Stimulated activated CD8-positive, alpha-beta memory T cell treated with anti-CD3 and anti-CD28 coated beads, Interleukin-15, amount 100 ng/mL, for 4 hours (primary cell): ENCODE measurements at places on chromosomes 11 and 22.

DNA sequence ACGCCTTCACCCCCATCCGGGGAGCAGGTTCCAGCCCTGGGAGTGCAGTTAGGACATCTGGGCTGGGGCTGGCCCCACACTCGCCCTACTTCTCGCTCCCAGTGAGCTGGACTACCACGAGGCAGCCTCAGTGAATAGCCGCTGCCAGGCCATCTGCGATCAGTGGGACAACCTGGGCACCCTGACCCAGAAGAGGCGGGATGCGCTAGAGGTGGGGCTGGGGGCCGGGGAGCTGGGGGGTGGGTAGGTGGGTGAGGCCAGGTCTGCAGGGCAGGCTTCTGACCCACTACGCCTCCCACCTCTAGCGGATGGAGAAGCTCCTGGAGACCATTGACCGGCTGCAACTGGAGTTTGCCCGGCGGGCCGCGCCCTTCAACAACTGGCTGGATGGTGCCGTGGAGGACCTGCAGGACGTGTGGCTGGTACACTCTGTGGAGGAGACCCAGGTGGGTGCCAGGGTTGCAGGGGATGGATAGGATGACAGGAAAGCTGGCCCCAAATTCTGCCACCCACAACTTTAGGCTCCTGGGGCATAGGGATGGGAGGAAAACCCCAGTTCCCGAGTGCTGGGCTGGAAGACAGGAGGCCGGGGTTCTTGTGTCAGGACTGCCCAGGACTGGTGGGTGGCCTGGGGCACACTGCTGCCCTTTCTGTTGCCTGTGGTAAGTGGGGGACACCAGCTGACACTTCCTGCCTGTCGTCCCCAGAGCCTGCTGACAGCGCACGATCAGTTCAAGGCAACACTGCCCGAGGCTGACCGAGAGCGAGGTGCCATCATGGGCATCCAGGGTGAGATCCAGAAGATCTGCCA, 8.3 kb downstream of the CTSF start:
- DNase-seq, result no peak

DNA sequence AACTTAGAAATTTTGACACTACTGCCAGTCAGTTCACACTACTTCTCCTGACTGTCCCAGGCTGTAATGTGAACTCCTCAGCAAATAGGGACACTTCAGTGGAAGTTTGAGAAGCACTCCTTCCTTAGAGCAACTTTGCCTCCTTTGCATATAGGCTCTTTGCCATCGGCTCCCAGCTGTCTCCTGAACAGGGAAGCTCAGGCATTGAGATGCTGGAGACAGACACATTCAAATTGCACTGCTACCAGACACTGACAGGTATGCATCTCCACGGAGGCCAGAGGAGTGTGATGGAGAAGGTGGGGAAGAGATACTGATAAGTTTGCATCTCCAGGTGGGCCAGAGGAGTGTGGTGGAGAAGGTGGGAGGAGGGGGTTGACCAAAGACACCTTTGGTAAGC, 1.4 kb downstream of the TRAPPC4 start:
- DNase-seq, result no peak

- DNase-seq, result no peak
Measured at GRCh38 chr22:35359380-35360065, 21.4 kb upstream of the HMOX1 start.

DNA sequence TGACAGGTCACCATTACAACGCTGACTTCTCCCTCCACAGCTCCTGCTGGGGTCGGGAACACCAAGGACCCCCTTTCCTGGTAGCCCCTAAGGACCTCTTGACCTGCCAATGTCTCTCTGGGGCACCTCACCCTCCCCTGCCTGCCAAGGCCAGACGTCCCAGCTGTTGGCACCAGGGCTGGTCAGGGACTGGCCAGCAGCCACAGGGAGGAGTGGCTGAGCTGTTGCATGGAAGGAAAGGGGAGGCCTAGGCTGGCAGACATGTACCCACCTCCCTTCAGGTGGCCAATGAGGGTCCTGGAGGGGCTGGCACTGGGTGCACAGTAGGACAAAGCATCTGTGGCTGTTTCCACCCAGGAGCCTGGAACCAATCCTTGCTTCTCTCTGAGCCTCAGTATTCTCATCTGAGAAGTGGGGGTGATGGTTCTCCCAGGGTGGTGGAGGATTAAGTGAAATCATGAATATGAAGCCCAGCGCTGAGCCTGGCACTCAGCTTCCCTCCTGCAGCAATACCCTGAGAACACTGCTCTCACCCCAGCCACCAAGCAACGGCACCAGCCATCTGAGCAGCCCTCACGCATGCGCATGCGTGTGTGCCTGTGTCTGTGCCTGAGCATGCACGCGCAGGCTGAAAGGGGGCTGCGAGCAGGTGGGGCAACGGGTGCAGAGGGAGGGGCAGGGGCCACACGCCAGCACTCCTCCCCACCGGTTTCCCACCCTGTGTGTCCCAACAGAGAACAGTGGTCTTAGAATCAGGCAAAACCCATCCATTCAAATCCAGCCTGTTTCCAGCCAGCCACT, 5.9 kb downstream of the KCNJ4 start:
- DNase-seq, result no peak

- no peak for DNase-seq
Measured at GRCh38 chr11:64204464-64204989, 2.0 kb upstream of the FERMT3 start.

- DNase-seq, result no peak
Measured at GRCh38 chr11:85595285-85595884, 31.8 kb downstream of the DLG2 start.

DNA sequence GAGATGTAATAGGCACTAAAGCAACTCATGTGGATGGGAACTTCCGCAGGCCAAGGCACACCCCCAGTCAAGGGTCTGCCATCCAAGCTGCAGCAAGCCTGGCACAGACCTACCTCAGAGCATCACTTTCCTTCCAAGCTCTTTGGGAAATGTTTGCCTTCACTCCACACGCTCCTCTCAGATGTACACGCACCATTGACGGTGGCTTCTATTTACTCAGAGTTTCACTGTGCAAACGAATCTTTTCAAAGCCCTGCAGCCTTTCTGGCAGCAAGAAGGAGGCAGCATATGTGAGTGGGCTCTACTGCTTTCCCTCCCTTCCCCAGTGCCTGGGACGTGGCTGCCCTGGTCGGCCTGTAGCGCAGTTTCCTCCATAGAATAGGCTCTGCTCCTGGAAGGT, 60.9 kb upstream of the USP47 start:
- no peak for DNase-seq

DNA sequence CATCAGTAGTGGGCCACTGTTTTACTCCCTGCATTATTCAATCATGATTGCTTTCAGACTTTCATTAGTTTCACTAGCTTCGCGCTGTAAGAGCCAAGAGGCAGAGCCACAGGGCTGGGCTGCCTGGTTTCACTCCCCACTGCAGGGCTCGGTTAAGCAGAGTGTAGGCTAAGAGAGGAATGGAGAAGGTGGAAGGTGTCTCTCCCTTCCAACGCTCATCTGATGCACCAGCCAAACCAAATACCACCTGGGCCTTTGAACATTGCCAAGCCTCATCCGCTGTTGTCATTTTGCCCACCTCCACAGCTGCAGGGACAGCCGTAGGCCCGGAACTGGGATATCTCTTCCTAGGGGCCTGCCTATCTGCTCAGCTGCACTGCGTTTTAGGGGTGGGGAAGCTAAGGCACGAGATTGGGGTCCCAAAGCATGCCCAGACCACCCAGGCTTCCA, 480 bp upstream of the SMARCB1 start:
- no peak for DNase-seq

- DNase-seq, result no peak
Measured at GRCh38 chr11:313304-313786, 495 bp upstream of the IFITM1 start.

GRCh38 chr11:112156956-112157766, 6.7 kb downstream of the IL18 start:
- DNase-seq, result no peak

GRCh38 chr11:132142121-132142520, 771.7 kb downstream of the NTM start:
- DNase-seq, result no peak

DNA sequence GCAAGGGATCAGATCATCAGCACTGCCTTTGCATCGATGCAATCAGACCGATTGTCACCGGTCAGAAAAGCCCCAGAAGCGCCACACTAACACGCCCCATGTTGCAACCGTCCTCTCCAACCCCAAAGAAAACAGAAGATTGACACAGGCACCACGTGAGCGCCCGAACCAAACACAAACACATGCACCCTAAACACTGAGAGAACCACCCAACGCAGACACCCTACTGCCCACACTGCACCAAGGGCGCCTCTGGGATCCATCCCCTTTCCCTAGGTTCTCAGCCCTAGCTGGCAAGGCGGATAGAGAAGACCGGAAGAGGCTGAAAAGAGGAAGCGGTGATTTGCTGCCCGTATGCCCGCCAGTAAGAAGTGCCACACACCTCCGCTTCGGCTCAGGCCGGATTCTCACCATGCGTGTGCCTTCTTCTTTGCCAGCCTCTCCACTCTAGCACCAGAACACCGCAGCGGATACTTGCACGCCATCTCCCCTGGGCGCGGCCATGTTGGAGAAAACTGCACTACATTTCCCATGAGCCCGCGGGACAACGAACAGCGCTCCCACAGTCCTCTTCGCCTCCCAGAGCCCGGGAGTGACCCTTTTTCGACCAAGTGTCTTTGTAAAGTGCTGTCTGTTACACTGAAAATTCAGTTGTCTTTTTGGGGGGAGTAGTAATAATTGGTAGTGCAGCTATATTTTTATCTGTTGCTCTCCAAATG, at the start of gene ALKBH8:
ALKBH8 (minus strand) TSS at position 517 of the 719 bp plus-strand sequence. CDS start 4,842 bp downstream, outside the sequence.
- peak; percentile 45 for DNase-seq

- no peak for DNase-seq
Measured at GRCh38 chr11:30788849-30789248, 202.7 kb upstream of the MPPED2 start.

DNA sequence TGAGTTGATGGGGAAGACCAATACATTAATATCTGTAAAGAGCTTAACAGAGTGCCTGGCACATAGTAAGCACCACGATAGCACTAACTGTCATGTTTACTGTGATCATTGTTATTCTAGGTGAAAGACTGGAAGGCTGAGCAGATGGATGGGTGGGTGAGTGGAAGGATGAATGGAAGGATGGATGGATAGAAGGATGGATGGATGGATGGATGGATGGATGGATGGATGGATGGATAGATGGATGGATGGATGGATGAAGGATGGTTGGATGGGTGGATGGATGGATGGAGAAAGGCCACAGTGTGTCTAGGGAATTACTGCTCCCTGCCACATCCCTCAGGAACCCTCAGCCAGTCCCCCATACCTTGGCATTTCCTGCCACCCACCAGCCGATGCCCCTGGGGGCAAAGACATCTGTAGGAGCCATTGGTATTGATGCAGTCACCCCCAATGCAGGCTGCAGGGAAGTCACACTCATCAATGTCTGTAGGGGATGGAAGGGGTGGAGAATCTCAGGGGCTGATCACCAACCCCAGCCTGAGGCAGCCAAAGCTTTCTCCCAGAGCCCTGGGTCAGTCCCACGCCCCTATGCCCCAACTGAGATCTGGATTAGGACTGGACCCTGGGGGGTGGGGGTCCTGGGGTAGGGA, 15.3 kb downstream of the LTBP3 start:
- DNase-seq, result no peak

DNA sequence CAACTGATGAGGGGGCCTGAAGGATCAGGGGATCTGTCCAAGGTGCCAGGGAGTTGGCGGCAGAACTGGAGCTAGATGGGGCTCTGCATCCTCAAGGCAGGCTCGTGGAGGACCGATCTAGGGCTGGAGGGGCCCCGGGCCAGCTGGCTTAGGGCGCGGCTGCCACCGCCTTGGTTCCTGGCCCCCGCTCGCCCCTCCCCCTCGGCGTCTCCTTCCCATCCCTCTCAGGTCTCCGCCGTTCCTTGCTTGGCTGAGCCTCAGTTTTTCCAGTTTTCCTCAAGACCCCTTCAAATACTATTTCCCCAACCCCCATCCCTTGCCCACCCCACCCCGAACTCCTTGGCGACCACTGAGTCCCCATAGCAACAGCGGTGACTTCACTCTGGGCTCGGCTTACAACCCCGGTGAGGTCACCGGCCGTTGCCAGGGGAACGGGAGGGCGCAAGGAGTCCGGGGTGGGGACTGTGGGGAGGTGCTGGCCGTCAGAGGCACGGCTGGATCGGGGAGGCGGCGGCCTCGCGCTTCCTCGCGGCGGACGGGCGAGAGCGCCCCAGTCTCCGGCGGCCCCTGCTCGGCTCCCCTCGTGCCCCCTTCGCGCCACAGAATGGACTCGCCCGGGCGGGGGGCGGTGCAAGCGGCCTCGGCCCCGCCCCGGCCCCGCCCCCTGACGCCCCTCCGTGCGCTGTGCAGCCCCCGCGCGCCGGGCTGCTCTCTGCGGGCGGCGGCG, 7.5 kb downstream of the FREY1 start:
- DNase-seq, result peak; percentile 51

DNA sequence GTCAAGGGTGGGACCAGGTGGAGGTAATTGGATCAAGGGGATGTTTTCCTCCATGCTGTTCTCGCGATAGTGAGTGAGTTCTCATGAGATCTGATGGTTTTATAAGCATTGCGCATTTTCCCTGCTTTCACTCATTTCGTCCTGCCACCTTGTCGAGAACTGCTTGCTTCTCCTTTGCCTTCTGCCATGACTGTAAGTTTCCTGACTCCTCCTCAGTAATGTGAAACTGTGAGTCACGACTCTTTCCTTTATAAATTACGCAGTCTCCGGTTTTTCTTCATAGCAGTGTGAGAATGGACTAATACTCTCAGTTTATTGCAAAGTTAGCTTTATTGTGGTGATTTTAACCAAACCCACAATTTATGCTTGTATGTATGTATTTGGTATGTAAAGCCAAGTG, 878.5 kb upstream of the ANO3 start:
- no peak for DNase-seq

GRCh38 chr11:90635151-90635550, 412.3 kb upstream of the CHORDC1 start:
- DNase-seq, result no peak

DNA sequence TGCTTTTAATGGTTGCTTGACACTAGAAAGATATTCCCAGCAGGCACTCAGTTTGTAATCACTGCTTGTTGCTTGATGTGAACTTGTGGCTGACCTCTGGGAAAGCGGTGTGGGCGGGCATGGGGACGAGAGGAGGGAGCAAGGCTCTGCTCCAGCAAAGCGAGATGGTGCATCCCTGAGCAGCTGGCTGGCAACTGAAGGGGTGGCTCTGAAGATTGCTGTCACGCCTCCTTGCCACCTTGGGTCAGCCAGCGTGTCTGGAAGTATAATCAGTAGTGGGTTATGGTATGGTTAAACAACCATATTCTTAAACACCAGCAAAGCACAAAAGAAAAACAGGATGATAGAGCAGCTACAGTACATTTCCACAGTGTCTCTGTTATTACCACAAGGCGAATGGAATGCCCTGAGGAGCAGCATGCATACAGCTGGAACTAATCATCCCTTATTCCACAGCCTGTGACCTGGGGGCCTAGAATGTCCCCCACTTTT, 124.5 kb downstream of the TRIM44 start:
- DNase-seq, result no peak
